ENCODE measurements at places on chromosomes 11 and 22.

DNA sequence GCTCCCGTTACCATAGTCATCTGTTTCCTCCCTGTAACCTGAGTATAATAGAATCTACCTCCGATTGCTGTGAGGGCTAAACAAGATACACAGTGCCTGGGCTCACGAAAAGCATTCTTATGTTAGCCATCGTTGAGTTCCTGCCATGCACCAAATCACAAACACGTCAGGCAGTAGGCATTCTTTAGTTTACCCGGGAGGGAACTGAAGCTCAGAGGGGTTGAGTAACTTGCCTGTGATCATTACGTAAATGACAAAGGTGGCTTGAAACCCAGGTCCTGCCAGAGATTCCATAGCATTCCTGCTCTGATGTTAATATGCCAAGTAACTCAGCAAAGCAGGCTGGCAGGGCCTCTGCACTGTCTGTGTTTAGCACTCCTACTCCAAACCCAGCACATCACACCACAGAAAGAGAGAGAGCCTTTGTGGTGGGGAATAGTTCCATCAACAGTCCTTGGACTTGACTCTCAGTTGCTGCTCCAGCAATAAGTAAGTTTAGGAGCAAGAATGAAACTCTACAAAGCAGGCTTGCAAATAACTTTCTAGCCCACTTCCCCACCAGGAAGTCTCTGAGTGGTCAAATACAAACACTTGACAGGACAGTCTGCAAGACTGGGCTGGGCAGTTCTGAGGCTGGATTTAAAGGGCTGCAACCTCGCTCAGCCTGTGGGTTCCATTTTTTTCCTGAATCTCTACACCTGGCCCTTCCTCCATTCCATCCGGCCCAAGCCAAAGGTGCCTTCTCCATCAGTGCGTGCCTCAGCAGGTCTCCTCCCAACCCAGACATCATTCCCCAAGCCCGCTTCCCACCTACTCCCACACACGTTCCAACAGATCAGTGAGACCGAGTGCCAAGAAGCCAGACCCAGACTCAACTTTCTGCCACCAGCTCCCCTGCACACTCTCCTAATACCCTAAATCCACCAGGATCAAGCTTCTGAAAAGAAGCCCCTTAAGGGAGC lies 1.1 kb downstream of the SCN2B start:
- DNase-seq = peak; percentile 60

GRCh38 chr11:86681483-86681756 lies 9.0 kb upstream of the ME3 start:
- DNase-seq = peak; percentile 61

DNA sequence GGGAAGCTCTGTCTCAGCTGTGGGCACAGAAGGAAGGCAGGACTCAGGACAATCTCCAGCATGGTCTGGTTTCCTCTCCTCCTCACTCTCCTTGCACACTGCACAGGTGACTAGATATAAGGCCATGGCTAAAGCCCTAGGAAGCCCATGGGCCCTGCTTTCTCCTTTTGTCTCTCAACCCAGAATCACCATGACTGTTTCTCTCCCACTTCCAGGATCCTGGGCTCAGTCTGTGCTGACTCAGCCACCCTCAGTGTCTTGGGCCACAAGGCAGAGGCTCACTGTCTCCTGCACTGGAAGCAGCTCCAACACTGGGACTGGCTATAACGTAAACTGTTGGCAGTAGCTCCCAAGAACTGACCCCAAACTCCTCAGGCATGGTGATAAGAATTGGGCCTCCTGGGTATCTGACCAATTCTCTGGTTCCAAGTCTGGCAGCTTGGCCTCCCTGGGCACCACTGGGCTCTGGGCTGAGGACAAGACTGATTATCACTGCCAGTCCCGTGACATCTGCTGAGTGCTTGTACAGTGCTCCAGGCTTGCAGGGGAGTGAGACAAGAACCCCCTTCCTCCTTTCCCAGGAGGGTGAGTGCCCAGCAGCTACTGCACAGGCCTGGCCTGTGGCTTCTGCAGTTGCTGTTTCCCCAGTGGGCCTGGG lies 104.0 kb upstream of the TOP3B start:
- no peak for DNase-seq

DNA sequence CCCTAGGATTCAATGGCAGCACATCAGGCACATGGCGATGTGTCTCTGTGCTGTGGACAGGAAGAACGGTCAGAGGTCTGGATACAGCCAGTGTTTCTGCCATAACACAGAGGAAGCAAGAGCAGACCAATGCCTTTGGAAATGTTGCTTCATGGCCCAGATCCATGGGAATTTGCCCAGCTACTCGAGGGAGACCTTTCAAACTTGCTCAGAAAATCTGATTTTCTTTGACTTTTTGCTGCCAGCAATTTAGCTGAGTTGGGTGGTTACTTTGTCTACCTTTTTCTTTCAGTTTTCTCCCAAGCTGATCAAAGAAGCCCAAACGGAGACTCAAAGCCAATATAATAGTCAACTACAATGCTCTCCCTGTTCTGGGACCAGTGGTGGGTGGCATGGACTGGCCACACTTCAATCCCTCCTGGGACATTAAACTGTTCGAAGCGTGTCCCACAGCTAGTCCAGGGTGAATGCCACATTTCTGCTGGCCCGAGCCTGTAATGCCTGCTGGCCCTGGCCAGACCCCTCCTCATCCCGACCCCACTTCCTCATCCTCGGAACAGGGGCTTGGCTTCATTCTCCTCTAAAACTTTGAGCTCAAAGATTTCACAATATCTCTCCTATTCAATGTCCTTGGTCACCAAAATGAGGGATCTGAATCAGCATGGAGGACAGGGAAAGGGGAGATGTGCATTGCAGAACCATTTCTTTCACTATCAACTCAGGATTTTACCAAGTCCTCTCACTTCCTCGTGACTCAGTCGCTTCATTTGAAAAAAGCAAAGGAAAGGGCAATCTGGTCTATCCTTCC lies 93.3 kb downstream of the ABTB2 start:
- DNase-seq = no peak

DNA sequence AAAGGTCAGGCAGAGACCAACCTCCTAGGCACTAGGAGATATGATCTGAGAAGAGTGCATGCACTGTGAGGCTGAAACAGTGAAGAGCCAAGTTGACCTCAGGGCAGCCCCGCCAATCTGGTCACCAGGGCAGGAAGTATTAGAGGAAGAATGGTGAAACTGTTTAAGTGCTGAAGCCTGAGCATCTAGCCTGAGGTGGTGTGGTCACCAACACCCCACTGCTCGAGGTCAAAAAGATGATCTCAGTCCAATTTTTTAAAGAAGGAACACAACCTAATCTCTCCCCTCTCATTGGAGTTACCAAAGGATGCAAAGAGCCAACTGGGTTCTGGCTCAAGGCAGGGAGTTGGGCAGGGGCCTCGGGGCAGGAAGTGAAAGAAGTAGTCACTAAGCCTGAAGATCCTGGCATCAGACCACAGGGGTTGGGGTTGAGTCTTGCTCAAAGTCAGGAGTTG lies 4.0 kb downstream of the APBB1 start:
- no peak for DNase-seq

DNA sequence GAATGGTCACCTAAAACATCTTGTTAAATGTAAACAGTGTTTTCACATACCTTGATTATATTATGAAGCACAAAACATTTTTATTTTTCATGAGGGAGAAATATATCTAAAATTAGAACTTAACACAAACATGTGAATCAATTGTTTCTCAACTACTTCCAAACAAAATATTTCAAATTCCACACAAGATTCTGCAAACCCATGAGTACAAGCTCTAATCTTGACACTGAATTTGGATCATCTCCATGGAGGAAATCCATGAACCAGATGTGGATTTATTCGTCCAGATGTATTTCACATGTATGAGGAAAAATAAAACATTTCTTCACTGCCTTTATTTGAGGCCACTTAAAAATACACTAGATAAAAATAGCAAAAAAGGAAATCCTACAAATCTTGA lies 184.2 kb downstream of the SBF2 start:
- DNase-seq = peak; percentile 81

- no peak for DNase-seq
Observed at GRCh38 chr22:17656870-17657395, 18.4 kb downstream of the BCL2L13 start.

DNA sequence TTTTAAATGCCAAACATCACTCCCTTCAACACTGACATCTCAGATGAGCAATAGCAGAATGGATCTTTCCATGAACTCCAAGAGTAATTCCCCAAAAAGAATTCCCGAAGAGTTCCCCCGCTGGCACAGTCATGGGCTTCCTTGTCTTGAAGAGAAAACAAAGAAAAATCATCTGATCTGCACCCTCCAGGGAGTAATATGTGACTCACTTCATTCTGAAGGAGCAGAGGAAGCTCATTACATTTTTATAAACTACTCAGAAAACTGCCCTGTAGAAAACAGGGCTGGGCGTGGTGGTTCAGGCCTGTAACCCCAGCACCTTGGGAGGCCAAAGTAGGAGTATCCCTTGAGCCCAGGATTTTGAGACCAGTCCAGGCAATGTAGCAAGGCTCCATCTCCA lies 35.7 kb downstream of the CELSR1 start:
- DNase-seq = no peak

Data from lung (tissue), 17 donors.